Pulmonary artery endothelial cell (primary cell): ENCODE measurements at places on chromosomes 6 and 20. TPM values are rescaled to one million over a fixed set of nuclear protein-coding genes. Genes with fewer than 3 reads are reported as not detected.

DNA sequence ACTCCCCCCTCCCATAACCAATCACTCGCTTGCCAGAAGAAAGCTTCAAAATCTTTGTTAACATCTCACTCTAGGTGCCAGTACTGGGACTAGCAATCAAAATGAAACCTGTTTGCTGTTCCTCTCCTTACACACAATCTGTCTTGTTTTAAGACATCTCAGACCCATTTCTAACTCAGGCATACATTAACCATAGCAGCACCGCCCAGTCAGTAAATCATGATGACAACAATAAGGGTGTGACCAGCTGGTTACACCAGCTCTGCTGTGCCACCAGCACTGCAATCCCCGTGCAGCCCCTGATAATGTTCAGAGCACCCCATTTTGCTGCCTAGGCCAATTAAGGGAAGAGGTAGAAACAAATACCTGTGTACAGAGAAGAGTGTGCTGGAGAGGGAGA, 185.2 kb upstream of the TAB2 start:
- no peak for DNase-seq

GRCh38 chr6:79196912-79197311, 37.6 kb downstream of the HMGN3 start:
- no peak for DNase-seq

- DNase-seq = no peak
Observed at GRCh38 chr6:14857501-14857900, 388.4 kb upstream of the JARID2 start.

- no peak for DNase-seq
Observed at GRCh38 chr20:4220756-4221155, 205.4 kb upstream of the RNF24 start.

GRCh38 chr6:396126-396520, 4.6 kb downstream of the IRF4 start:
- no peak for DNase-seq

DNA sequence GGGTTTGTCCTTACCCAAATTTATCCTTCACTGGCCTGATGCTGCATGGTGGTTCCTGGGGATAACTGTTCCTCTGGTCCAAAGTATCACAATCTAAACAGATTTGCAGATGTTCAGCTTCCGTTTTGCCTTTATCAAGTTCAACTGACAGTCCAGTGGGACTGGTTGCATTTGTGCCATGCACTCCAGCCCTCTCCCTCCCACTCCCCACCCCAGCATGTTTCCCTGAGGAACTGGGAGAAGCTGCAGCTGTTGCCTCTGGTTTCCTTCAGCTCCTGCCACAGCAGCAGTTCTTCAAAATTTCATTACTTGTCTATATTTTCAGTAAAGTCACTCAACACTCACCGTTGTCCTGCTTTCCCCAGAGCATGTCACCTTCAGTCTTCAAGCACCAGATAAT, 39.5 kb upstream of the KIF16B start:
- DNase-seq = no peak

- DNase-seq = no peak
Observed at GRCh38 chr6:87905101-87905641, 142.5 kb upstream of the SPACA1 start.

DNA sequence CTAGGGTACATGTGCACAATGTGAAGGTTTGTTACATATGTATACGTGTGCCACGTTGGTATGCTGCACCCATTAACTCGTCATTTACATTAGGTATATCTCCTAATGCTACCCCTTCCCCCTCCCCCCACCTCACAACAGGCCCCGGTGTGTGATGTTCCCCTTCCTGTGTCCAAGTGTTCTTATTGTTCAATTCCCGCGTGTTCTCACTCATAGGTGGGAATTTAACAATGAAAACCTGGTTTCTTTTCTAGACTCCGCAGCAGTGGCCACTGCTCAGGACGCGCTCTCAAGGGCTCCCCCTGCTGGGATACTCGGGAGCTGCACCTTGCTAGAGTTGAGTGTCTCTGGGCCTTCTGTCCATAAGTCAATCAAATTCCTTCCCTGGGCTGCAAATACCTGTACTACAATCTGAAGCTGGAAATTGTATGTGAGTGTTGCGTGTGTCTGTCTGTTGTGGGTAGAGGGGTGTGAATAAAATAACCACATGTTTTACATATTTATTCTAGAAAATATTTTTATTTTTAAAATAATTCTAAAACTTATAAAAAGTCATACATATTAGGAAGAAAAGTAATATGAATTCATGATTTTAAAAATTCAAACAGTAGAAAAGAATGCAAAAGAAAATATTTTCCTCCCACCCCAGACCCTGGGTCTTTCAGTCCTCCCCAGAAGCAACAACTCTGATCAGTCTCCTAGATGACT, 8.2 kb upstream of the CEP250 start:
- peak; percentile 32 for DNase-seq

DNA sequence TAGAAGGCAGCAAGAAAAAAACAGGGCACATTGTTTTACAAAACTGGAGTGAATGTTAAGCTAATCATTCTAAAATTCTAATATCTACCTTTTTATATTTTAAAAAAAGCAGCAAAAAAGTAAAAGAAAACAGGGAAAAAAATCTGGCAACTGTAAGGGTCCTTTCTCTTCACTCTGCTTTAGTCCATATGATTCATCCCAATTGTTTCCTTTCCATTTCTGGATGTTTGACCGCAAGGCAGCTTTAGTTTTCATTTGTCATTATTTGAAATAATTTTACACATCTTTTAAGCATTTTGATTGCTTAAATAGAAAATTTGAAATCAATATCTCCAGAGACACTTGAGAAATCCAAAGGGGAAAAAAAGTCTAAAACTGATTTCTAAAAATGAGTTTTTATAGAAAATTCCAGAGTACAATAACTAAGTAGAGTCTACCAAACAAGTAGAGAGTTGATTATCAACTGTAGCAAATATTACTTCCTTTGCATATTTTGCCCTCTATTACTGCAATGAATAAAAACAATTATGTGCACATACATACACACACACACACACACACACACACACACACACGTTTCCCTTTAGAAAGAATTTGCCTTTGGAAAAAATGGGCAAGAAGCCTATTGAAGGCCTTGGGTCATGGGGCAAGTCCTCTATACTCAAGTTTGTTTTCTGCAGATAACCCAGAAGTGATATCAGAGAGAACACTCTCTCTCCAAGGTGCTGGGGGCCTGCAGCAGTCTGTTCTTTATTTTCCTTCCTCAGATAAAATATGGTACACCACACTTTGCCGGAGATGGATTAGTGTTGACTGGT, 259.7 kb downstream of the HACE1 start:
- no peak for DNase-seq

DNA sequence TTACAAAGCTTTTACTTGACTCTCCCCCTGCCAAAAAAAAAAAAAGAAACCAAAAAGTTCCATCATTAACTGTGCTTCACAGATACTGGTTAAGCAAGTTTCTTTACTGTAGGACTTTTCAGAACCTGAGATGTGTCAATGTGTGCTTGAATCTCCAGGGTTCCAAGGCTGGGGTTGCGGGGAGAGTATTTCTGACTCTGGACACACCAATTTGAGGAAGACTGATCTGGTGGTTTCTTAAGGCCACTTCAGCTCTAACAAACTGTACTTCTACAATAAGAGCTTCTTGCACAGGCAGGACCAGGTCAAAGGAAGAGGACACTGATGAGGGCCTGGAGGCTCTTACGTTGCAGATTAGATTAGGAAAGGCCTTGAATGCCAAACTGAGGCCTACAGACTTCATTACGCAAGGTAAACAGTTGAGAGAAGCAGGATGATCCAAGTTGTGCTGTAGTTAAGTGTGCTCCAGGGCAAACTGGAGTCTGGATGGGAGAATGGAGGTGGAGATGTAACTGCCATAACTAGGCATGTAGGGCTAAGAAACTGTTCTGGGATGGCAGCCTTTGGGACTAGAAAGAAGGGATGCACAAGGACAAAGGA, 24.4 kb downstream of the COMMD7 start:
- DNase-seq = no peak

GRCh38 chr6:6612308-6612707, 23.8 kb downstream of the LY86 start:
- no peak for DNase-seq

GRCh38 chr6:123928529-123928928, 124.9 kb downstream of the NKAIN2 start:
- DNase-seq = no peak

DNA sequence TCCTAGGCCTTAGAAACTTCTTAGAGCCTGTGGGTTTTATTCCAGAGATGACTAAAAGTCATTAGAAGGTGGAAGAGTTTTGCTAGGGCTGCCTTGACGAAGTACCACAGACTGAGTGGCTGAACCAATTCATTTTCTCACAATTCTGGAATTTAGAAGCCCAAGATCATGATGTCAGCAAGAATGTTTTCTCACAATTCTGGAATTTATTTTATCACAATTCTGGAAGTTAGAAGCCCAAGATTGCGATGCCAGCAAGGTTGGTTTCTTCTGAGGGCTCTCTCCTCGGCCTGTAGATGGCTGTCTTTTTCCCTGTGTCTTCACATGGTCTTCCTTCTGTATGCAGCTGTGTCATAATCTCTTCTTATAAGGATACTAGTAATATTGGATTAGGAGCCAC, 672.9 kb upstream of the MARCKS start:
- DNase-seq = no peak

- DNase-seq = no peak
Observed at GRCh38 chr6:39853604-39854003, 61.4 kb downstream of the DAAM2 start.

- no peak for DNase-seq
Observed at GRCh38 chr6:43203029-43203717, 21.2 kb downstream of the CUL9 start.

DNA sequence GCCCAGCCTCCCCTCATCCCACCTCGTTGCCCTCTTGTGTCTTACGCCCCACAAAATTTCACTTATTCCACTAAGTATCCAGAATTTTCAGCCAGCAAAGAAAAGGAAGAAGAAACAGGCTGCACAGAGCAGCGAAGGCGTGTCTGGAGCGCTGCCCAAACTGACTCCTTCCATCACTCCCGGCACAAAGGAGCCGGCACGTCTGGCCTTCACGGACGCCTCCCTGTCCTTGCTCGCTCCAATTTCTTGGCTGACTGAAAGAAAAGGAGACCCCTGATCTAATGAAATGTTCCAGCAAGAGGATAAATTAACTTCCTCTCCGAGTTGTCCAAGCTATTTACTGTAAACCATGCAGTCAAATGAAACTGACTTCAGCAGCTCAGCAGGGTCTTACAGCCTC, 152.3 kb upstream of the CDH4 start:
- no peak for DNase-seq

- no peak for DNase-seq
Observed at GRCh38 chr6:92122746-92123145, 1296.6 kb downstream of the EPHA7 start.

DNA sequence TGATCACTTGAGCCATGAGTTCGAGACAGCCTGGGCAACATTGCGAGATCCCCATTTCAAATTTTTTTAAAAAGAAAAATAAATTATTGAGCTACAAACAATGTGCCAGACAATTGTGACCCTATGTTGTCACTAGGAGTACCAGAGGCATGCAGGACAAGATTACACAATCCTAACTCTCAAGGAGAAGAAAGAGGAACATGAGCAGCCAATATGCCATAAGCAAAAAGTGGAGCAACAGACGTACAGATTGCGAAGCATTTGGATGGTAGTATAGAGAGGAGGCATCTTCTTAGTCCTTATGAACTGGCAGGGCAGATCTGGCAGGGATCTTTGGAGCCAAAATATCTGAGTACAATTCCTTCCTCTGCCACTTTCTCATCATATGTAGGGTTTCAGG, 156.4 kb downstream of the OR2B2 start:
- DNase-seq = no peak

The PPP1R14C gene
- 0.04 TPM in 1 of 2 replicates, not detected in the other for total RNA-seq

The TBC1D32 gene
- 3.0 and 5.7 TPM in 2 replicates for total RNA-seq

The MCHR2 gene
- not detected in 2 replicates for total RNA-seq

The SULF2 gene
- 64.6 and 120 TPM in 2 replicates for total RNA-seq

The SAMD10 gene
- 1.5 and 2.5 TPM in 2 replicates for total RNA-seq

The HLA-DMB gene
- total RNA-seq = 0.07 TPM in 1 of 2 replicates, not detected in the other

The CGAS gene
- 4.8 and 9.6 TPM in 2 replicates for total RNA-seq

The NQO2 gene
- total RNA-seq = 12.0 and 26.6 TPM in 2 replicates
